Hepatocyte (in vitro differentiated cells): ENCODE measurements at places on chromosomes 4 and X.

GRCh38 chr4:125352521-125352920, 37.8 kb downstream of the FAT4 start:
- no peak for DNase-seq

DNA sequence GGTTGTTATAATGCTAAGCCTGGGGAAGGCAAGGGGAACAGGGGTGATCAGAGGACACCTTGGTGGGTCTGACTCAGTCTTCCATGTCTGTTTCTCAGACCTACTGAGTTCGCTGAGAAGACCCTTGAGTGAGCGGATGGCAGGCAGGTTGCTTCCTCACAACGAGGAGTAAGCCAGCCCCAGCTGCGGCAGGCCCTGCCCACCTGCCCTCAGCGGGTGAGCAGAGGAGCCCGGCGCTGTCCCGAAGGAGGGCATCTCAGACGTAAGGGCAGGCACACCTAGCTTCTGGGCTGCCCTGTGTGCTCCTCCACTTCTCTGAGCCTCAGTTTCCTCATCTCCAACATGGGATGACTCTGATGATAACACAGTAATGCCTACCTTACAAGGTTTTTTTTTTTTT, 30.3 kb downstream of the MSX1 start:
- DNase-seq: no peak

DNA sequence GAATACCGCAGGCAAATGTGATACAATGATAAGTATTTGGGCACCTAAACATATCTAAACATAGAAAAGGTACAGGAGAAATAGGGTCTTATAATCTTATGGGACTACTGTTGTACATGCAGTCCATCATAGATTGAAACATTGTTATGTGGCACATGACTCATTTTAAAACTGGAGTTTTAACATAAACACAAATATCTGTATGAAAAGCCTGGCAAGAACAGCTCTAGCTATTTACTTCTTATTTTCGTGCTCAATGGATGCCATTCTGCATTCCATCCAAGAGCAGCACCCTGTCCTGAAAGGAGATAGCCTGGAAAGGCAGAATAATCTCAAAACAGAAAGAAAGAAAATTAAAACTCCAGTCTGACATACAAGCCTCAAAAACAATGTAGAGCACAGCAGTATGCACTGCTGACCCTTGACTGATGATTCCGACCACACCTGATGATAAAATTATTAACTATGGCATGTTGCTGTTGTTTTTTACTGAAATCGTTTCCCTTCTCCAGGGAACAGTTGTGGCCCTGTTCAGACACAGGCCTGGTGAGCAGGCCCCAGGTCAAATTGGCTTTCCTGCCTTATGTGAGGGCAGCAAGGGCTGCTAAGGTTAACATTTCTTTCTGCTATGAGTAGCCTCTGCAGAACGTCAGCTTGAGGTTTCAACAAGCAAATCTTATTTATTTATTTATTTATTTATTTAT, 152.7 kb downstream of the APBB2 start:
- DNase-seq: no peak

DNA sequence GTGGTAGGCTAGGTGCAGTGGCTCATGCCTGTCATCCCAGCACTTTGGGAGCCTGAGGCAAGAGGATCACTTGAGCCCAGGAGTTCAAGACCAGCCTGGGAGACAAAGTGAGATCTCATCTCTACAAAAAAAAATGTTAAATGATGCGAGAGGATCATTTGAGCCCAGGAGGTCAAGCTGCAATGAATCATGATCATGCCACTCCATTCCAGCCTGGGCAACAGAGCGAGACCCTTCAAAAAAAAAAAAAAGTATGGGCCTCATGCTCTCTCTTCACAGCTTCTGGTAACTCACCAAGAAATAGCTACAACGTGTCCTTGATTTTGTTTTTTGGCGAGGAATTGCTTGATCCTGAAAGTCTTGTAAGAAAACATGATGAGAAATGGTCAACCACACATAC, 1.3 kb downstream of the ACE2 start:
- DNase-seq: no peak

- DNase-seq: no peak
Observed at GRCh38 chr4:150974252-150974640, 40.8 kb downstream of the LRBA start.

- no peak for DNase-seq
Observed at GRCh38 chrX:109378281-109378680, 103.6 kb downstream of the GUCY2F start.

- peak; percentile 18 for DNase-seq
Observed at GRCh38 chrX:3697701-3698279, 15.7 kb downstream of the PRKX start.

- peak; percentile 62 for DNase-seq
Observed at GRCh38 chr4:188021548-188022249, 26.1 kb downstream of the ZFP42 start.

DNA sequence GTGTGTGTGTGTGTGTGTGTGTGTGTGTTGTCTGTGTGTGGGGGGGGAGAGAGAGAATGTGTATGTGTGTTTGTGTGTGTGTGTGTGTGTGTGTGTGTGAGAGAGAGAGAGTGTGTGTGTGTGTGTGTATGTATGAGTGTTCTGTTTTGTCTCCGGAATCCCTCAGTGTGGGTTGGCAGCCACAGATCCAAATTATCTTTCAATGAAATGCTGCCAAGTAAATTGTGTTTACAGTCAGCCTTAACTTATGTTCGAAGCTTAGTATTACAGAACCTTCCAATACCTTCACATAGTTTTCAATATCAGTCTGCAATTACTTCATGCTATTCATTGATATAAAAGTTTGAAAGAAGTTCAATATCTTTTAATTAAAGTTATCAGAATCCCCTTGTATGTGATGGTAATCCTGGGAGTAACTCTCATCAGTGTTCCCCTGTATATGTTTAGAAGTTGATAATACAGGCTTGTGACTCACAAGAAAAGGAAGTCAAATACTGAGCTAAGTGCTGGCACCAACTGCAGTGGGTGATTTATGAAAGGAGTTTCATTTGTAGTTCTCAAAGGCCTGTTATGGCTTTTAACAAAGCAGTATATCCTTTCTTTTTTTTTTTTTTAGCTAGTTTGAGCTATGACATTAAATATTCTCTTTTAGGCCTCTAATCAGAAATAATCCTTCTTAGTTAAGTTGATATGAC, 51.6 kb upstream of the HTR2C start:
- no peak for DNase-seq
